MV-4-11 (cell line): ENCODE measurements at places on chromosomes 13 and 19.

DNA sequence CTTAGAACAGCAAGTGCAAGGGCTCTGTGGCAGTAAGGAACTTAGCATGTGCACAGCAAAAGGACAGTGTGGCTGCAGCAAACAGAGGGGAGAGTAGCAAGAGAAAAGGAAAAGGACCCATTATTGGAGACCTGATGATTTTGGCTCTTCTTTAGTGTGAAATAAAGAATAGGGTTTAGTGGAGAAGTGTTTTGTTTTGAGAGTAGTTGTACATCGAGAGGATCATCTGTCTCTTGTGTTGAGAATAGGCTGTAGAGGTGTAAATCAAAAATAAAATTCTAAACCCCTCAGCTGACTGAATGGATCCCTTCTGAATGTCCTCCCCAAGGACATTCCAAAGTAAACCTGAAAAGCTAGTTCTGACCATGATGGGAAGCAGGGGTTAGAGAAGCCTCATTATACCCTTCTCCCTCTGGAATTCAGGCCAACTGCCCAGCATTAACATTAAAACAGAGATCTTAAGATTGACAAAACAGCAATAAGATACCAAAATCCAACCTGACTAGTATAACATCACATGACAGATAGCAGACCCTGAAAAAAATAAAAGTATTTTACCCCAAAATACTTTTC, 73.6 kb upstream of the OBI1 start:
- DNase-seq: no peak

DNA sequence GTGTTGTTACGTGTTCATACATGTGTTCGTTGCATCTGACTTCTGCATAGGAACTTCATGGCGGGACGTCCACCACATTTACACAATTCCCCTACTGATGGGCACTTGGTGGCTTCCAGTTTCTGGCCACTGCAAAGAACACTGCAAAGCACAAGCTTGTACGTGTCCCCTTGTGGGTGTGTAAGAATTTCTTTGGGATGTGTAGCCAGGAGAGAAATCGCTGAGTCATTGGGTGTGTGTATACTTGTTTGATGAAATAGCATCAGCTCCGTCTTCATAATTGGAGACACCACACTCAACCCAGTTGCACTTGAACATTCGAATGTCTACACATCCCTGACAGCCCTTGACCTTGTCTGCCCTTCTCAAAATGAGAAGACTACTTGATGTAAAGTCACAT, 19.2 kb downstream of the KLK5 start:
- DNase-seq: no peak

- DNase-seq: no peak
Measured at GRCh38 chr13:28286263-28286662, 147.9 kb downstream of the PAN3 start.

- DNase-seq: no peak
Measured at GRCh38 chr13:31846961-31847752, 107.8 kb downstream of the RXFP2 start.

- no peak for DNase-seq
Measured at GRCh38 chr19:18650021-18650390, 13.2 kb downstream of the KLHL26 start.

- DNase-seq: no peak
Measured at GRCh38 chr13:46934749-46935148, 37.9 kb upstream of the HTR2A start.

DNA sequence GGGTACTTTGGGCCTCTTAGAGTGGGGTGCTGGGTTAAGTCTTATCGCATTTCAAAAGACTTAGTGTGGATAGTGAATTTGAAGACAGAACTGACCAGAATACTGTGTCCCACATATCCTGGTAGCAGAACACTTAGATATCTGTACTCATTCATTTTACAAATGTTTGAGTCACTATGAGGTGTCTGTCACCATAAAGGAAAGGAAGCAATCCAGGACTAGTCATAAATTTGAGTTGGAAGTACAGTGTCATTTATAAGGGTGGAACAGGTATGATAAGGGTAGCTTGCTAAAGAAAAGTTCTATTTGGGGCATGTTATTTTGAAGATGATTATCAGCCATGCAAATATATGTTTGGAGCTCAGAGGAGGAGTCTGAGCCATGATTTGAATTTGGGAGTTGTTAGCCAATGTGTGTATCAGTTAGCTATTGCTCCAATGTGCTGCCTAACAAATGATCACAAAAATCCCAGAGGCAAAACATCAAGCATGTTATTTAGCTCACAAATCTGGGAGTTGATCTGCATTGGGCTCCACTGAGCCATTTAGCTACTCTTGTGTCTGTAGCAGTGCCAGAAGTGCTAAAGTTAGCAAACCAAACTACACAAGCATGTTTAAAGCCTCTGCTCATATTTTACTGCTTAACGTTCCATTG, 20.3 kb downstream of the ZNF699 start:
- no peak for DNase-seq

DNA sequence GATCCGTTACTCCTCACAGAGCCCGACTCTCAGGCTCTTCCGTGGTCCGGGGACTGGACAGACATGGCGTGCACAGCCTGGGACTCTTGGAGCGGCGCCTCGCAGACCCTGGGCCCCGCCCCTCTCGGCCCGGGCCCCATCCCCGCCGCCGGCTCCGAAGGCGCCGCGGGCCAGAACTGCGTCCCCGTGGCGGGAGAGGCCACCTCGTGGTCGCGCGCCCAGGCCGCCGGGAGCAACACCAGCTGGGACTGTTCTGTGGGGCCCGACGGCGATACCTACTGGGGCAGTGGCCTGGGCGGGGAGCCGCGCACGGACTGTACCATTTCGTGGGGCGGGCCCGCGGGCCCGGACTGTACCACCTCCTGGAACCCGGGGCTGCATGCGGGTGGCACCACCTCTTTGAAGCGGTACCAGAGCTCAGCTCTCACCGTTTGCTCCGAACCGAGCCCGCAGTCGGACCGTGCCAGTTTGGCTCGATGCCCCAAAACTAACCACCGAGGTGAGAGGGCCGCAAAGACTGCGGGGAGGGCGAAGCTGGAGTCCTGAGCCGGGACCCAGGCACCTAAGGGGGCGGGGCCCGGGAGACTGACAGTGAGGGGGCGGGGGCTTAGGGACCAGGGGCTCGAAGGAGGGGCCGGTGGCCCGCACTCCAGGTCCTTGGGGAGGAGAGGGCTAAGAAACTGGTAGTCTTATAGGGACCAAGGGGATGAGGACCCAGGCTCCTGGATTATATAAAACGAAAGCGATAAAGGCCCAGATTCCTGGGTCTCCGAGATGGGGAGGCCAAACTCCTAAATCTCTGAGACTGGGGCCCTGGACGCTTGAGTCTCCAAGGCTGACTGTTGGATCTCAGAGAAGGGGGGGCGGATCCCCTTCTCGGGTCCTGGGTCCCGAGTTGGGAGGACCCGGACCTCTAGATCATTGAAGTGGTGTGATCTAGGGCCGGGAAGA, 2.0 kb downstream of the ETV2 start:
- peak; percentile 75 for DNase-seq

DNA sequence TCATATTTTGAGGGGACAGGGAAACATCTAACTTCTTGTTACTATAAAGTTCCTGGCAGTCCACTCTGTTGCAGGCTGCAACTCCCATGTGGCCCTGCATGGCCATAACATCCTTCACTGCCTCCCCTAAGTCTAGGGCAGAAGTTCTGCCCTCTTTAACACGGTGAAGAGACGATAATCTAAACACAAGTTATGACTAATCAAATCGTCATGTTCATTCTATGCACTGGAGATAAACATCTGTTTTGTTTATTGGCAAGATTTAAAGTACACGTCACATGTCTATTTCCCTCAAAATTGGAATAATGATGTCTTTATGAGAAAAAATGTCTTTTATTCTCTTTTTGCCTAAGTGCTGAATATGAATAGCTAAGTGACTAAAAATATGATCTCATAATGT, 1629.4 kb downstream of the PCDH9 start:
- no peak for DNase-seq

- no peak for DNase-seq
Measured at GRCh38 chr19:10744253-10744798, 26.4 kb downstream of the DNM2 start.

DNA sequence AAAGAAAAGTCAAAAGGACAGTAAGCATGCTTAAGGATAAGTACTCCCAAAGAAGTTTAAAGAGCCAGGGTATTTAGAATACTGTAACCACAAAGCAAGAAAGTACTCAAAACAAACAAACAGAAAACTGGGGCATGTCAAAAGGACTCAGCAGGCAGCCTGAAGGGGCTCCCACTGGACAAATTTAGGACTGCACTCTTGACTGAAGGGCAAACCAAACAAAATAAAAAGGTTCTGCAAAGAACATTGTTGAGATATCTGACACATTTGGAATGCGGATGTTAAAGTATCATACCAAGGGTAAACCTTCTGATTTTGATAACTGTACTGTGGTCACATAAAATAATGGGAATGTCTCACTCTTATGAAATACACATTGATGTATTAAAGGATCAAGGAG, 157.4 kb downstream of the TNFSF13B start:
- DNase-seq: no peak

DNA sequence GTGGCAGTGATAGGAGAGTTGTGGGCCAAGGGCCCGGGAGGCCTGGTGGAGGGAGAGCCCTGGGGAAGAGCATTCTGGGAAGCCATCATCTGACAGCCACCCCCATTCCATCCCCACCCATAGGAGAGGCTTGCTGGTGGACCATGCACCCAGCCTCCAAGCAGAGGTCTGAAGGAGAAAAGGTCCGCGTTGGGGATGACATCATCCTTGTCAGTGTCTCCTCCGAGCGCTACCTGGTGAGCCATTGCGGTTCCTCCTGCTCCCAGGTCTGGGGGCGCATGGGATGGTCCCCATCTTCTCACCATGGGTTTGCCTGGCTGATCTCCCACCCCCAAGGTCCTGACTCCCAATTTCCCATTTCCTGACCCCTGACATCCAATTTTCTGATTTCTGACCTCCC, 10.5 kb downstream of the RYR1 start:
- DNase-seq: no peak

- no peak for DNase-seq
Measured at GRCh38 chr19:6812612-6813011, 40.1 kb downstream of the VAV1 start.

DNA sequence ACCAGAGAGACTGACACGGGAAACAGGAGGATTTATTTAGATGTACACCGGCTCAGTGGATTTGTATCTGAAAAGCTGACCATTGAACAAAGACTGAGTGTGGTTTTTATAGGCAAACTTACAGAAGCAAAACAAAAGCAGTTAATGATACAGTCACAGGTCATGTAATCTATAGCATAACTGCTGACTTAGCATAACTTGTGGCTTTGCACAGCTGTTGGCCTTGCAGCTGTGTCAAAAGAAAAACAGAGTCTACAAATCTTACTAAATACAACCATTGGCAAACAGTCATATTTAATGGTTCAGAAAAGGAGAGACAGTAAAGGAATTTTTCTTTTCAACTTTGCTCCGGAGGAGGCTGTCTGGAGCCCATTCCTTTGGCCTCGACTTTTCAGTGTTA, 2.3 kb upstream of the ILF3 start:
- peak; percentile 34 for DNase-seq

- DNase-seq: no peak
Measured at GRCh38 chr13:22703601-22704209, 477.1 kb upstream of the SGCG start.

GRCh38 chr19:33418871-33419787, 45.6 kb downstream of the CEBPG start:
- DNase-seq: no peak
